Right ventricle myocardium inferior (tissue), 1 donor: ENCODE measurements at places on chromosomes 2 and 18. TPM values are rescaled to one million over a fixed set of nuclear protein-coding genes. Genes with fewer than 3 reads are reported as not detected.

Gene PSMA8
- 0.14 TPM for total RNA-seq

Gene RALB
- 52.0 TPM for total RNA-seq

Gene ZNF385B
- 0.35 TPM for total RNA-seq

Gene ACTG2
- total RNA-seq, result 1.9 TPM

Gene ZNF521
- 29.6 TPM for total RNA-seq

Gene DNAJC5G
- total RNA-seq, result 1.9 TPM

Gene KANSL1L
- total RNA-seq, result 14.7 TPM

Gene TRAF3IP1
- 11.2 TPM for total RNA-seq

Gene OTOS
- not detected for total RNA-seq

Gene IL36B
- not detected for total RNA-seq

Gene LAMA1
- total RNA-seq, result not detected

Gene C2orf80
- not detected for total RNA-seq

Gene ERICH2
- total RNA-seq, result not detected

- no peak for DNase-seq
Measured at GRCh38 chr2:54941248-54941984, 108.8 kb downstream of the RTN4 start.

- DNase-seq, result no peak
Measured at GRCh38 chr2:68623820-68624219, 19.6 kb upstream of the PROKR1 start.

- DNase-seq, result no peak
Measured at GRCh38 chr2:191302459-191303139, 57.4 kb downstream of the MYO1B start.

GRCh38 chr18:5466256-5466655, 77.5 kb downstream of the EPB41L3 start:
- no peak for DNase-seq

DNA sequence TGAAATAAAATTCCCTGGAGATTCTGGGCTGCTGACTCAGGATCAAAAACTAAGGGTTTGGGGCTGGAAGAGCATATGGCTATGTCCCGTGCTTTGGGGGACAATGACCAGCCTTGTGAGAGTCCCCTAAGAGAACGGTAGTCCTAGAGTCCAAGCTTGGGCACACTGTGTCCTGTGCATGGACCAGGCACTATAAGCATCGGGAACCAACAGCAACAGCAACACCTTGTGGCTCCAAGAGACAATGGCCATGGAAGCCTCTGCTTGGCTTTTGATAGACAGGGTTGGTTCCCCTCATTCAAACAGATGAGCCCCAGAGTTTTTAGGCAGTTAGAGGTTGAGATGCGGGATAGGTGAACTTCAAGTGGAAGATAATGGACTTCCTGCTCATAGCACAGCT, 294.4 kb upstream of the CHAC2 start:
- no peak for DNase-seq

DNA sequence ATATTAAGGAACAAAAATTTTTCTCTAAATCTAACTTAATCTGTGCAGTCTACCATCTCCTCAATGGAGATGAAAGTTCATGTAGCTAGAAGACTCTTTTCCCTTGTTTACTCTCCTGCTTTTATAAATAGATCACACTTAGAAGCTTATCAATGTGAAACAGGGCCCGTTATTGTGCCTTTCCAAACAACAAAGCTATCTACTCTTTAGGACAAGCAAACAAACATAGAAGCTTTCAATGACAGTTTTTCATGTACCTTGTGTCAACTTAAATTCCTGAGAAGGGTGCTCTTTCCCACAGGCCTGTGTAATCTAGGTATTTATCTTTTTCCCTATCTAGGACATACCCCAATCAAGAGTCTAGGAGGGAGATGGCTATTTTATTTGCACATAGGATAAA, 247.8 kb upstream of the CWC22 start:
- DNase-seq, result no peak

DNA sequence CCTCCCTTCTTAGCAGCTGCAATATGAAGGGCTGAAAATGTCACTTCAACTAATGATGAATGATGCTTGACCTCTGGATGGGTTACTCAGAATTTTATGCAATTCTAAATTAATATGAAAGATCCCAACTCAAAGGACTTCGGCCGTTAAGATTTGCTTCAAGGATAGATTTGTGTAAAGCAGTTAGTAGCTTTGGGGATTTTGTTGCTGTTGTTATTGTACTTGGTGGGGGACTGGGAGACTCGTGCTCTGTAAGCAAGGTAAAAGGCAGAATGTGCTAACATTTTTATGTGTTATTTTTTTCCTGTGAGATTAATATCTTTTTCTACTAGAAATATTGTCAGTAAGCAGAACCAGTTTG, 478.8 kb downstream of the ARHGAP15 start:
- no peak for DNase-seq

GRCh38 chr2:6855860-6856547, 9.7 kb downstream of the CMPK2 start:
- no peak for DNase-seq

DNA sequence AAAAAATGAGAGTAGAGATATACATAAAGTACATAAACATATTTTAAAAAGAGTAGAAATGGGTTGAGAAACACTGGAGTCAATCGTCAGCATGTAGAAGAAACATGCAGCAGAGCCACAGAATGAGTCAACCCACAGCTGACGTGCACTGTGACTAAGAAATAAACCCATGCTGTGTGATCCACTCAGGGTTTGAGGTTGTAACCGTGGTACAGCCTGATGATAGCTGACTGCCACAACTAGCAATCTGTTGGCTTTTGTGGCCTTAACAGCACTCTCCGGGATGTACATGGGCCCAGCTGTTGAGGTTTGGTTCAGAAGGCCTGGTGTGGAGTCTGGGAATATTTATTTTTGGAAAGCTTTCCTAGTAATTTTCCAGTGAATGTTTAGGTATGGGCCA, 554.4 kb upstream of the MEX3C start:
- DNase-seq, result no peak

- DNase-seq, result no peak
Measured at GRCh38 chr18:56146565-56146964, 491.8 kb downstream of the TXNL1 start.

GRCh38 chr18:28002841-28003240, 174.1 kb downstream of the CDH2 start:
- no peak for DNase-seq

- no peak for DNase-seq
Measured at GRCh38 chr18:52046842-52047241, 293.2 kb upstream of the DCC start.

DNA sequence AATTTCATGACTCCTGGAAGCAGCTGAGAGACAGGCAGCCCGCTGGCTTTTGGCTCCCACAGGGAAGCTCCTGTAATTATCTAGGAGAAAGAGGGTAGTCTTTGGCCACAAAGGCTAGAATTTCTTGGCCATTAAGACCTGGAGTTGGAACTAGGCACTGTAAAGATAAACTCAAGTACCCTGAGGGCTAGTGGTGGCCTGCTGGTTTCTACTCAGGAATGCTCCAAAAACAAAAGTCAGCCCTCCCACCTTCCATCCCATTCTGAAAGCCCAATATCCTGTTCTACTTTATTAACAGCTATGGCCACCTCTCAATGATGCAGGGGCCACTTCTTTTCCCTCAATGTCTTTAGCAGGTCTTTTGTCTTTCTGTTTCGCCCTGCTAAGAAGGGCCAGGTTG, 34.0 kb upstream of the CYP26B1 start:
- DNase-seq, result no peak

- no peak for DNase-seq
Measured at GRCh38 chr18:3111523-3112240, 98.7 kb upstream of the LPIN2 start.

DNA sequence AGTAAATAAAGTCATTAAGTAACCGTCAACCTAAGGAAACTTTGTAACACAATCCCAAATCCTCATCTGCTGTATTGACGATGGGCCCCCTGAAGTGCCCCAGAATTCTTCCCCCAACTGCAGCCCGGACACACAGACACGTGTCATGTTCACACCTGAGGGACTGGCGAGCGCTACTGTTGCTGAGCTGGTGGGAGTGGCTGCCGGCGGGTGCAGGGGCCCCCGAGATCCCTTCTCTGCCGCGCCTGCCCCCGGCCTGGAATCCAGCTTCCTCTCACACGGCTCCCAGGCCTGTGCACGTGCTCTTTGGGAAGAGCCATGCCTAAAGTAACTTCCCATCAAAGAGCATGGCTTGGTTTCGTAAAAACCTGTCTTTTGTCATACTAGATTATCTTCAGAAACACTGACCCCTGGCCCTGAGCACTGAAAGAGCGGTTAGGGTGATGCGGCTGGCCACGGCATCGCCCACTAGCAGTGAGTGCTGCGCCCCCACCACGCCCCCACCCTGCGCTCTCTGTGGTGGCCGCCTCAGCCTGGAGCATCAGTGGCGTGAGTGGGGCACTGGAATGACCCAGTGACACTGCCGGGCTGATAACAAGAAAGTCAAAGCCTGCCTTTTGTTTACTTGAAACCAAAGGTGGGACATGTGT, 56.0 kb downstream of the ADI1 start:
- peak; percentile 57 for DNase-seq

DNA sequence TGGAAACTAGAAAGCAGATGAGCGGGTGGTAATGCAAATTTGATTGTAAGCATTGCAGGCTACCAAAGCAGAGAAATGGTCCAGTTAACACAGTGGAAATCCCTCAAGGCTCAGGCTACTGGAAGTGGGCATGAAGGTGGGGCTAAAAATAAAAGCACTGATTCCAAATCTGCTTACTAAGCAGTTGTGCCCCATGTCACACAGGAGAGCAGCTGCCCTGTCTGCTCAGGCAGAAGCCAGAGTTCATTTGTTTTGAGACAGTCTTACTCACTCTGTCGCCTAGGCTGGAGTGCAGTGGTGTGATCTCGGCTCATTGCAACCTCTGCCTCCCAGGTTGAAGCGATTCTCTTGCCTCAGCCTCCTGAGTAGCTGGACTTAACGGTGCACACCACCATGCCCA, 42.5 kb upstream of the TSPYL6 start:
- no peak for DNase-seq

- no peak for DNase-seq
Measured at GRCh38 chr2:95269036-95269680, 5.1 kb upstream of the PROM2 start.

GRCh38 chr2:122034344-122034743, 278.9 kb downstream of the TSN start:
- DNase-seq, result no peak

DNA sequence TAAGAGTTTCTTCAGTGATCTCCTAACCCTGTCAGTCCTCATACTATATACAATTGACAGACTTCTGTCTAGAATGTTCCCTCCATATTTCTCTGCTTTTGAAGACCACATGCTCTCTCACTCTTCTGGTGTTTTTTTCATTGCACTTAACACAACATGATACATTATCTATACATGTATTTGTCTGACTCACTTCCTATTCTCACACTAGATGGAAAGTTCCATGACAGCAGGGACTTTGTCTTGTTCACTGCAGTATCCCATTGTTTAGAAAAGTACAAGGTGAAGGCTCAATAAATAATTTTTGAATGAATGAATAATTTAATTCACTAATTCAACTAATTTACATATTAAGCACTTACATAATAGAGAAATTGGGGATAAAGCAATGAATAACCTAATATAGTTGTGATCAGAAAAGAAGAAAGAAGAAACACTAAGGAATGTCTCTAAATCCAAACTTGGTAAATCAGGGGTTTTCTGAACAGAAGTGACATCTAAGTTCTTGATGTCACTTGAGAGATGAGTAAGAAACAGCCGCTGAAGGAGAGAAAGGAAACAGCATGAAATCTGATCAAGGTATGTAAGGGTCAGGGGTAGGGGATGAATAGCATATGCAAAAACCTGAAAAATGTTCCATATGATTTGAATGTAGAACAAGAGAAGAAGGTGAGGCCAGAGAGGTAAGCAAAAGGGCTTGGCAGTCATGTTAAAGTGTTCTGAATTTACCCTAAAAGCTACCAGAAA, 42.4 kb downstream of the MBD2 start:
- DNase-seq, result no peak
